ENCODE measurements at places on chromosomes 1 and 21.

GRCh38 chr1:163896001-163896400, 574.2 kb downstream of the NUF2 start:
- DNase-seq = no peak

- no peak for DNase-seq
Measured at GRCh38 chr21:43305811-43306311, 121.1 kb downstream of the SIK1 start.

GRCh38 chr1:32201011-32201855, 838 bp downstream of the CCDC28B start:
- DNase-seq = peak; percentile 75

DNA sequence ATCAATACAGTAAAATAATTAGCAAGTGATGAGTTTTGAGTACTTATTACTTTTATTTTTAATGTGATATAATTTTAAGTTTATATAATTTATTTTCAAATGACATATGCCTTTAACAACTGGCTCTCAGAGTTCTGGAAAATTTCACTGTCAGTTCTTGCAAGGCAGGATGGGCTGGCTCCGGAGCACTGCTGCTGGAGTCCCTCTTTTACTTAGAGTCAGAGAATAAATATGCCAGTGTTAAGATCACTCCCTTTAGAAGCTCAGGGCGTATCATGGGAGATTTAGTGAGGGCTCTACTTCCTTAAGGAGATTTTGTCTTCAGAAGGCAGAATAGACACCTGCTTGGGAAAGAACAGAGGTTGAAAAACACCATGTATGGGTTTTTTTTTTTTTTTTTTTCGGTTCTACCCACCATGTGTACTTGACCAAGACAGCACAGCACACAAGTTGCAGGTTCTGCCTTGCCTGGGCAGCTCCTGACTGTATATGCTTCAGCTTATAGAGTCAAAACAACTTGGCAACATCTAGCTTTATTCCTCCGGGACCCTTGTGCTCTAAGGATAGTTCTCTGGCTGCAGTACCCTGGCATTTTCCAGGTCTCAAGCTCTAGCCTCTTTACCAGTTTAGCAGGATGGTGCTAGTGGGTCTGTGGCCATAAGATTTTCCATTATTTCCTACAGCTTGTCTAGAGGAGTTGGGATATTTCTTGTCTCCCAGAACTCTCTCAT, 29.7 kb upstream of the FMOD start:
- no peak for DNase-seq

DNA sequence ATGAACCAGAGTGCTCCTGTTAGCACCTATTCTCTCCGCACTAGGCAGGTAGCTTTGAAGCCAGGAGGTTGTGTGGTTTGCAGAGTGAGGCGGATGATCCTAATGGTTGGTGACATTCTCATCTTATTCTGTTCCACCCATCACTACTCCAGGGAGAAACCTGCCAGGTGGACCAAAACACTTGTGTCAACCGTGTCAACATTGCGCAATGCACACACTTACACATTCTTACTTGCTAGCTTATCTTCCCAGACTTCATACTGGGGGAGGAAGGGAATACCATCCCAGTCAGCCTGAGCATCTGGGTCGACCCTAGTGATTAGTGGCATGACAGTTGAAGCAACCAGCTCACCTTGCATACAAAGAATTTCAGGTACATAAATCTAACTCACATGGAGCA, 236.9 kb downstream of the RPS6KC1 start:
- no peak for DNase-seq

GRCh38 chr1:211811126-211811525, 19.4 kb downstream of the LPGAT1 start:
- DNase-seq = no peak

- peak; percentile 82 for DNase-seq
Measured at GRCh38 chr1:55214212-55214933, 791 bp downstream of the USP24 start.

- DNase-seq = no peak
Measured at GRCh38 chr1:82392513-82392912, 591.8 kb downstream of the ADGRL2 start.

DNA sequence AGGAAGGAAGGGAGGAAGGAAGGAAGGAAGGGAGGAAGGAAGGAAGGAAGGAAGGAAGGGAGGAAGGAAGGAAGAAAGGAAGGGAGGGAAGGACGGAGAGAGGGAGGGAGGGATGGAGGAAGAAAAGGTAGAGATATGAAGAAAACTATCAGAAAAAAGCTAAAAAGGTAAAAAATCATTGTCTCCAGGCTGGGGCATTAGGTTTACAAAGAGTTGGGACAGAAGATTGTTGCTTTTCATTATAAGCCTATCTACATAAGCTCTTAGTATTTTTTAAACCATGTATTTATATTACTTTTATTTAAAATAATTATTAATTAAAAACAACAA, 7.2 kb upstream of the PINK1 start:
- DNase-seq = no peak

DNA sequence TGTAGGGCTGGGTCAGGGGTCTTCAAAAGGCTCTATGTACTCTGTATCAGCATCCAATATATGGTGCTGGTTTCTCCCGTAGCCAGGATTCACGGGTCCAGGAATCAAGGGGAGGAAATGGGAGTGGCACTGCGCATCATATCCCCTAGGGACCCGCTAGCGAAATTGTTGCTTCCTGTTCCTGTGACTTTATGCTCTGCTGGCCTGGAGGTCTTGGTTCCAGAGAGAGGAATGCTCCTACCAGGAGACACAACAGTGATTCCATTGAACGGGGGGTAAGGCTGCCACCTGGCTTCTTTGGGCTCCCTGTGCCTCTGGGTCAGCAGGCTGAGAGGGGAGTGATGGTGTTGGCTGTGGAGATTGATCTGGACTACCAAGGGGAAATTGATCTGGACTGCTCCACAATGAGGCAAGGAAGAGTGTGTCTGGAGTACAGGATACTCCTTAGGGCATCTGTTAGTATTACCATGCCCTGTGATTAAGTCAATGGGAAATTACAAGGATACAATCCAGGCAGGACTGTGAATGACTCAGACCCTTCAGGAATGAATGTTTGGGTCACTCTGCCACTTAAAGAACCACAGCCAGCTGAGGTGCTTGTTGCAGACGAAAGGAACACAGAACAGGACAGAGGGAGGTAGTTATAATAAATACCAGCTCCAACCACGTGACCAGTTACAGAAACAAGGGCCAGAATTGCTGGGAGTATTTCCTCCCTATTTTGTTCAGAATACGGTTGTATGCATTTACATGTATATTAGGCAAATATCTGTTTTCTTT, 10.2 kb downstream of the SPSB1 start:
- peak; percentile 41 for DNase-seq

GRCh38 chr21:26565111-26565510, 8.0 kb downstream of the CYYR1 start:
- DNase-seq = no peak

- peak; percentile 98 for DNase-seq
Measured at GRCh38 chr1:23368562-23369334, 888 bp downstream of the ZNF436 start.

GRCh38 chr1:186250529-186250928, 124.5 kb downstream of the TPR start:
- DNase-seq = no peak

DNA sequence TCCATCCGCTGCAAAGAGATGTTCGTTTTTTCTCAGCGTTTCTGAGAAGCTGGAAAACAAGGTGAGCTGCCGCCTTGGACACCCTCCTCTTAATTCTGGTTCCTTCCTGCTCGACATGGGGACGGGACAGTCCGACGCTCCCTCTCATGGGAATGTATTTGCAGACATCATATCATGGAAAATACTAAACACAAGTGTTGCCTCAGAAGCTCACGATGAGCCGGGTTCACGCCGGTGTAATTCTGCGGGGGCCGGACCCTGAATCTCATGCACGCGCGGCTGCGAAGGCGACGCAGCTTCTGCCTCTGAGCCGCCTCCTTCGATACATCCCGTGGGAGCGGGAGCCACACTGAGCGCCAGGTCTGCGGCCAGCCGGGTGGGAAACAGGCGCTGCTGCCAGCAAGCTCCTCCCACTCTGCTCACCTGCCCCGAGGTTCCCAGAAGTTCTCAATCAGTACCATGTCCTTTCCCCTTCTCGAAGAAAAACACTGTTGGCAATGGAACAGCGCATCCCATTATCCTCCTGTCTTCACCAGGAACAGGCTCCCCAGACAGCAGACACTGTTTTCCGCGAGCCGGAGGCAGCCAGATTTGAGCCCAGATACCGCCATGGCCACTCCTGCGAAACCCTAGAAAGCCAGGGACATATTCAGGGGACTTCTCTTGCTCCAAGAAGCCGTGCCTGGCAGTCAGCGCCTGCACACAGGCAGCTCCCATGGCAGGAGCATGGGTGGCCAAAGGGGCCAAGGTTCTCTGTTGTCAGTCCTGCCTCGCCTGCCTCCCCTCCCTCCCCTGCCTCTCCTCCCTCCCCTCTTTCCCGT, 98.0 kb downstream of the WDR4 start:
- DNase-seq = peak; percentile 74

- peak; percentile 55 for DNase-seq
Measured at GRCh38 chr1:22142315-22143064, 407 bp downstream of the WNT4 start.

DNA sequence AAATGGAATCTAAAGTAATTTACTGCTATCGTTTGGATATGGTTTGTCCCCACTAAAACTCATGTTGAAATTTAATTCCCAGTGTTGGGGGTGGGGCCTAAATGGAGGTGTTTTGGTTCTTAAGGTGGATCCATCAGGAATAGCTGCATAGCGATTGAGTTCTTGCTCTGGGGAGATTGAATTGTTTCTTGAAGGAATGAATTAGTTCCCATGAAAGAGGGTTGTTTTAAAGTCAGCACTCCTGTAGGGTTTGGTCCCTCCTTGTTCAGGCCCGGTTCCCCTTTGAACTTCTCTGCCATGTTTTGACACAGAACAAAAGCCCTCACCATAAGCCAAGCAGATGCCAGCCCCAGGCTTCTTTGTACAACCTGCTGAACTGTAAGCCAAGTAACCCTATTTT, 170.9 kb downstream of the COL11A1 start:
- DNase-seq = no peak

DNA sequence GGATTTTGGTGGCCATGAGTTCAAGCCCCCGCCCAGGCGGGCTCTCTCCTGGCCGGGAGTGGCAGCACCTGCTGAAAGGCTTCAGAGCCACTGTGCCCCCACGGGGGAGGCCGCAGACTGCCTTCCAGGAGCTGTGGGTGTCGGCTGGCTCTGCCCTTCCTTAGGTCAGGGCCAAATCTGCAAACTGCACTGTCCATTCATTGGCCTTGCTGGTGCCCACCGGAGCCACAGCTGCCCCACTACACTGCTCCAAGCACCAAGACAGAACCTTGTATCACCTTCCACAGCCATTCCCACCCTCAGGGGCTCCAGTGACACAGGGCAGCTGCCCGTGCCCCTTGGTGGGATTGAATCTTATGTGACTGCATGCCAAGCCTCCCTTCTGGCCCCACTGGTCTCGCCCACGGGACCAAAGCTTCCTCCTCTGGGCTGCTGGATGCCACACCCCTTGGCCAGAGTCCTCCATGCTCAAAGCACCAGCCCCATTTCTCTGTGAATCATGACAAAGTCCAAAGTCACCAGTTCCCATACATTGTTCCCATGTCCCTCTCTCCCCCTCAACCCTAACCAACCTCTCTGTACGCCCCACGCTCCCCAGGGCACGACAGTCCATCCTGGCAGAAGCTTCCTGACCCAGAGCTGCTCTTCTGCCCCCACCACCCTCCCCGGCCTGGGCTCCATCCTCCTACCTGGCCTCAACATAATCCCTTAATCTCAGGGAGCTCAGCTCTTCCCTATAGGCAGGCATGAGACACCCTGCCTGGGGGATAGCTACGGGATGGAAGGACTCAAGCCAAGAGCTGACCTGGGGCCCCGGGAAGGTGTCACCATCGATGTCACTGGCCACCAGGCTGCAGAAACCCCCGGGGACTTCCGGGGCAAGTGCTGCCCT, 20.9 kb upstream of the GPR153 start:
- no peak for DNase-seq

DNA sequence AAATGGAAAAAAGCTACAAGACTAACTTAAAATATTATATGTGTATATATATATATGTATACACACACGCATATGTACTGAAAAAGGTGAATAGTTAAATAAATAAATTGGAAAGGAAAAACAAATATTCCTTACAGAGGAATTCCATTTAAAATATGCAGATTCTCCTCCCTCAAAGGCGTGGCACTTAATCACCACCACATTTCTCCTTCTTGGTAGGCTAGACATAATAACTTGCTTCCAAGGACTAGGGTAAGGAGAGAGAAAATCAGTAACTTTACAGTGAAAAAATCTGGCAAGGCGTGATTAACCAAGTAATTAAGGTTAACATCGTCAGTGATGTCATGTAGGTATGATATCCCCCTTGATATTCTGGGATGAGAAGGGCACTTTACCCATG, 84.0 kb upstream of the USP25 start:
- DNase-seq = no peak

- peak; percentile 76 for DNase-seq
Measured at GRCh38 chr1:1080951-1081310, 6.8 kb upstream of the RNF223 start.

- DNase-seq = no peak
Measured at GRCh38 chr1:119984771-119985170, 84.7 kb downstream of the NOTCH2 start.
